A549 treated with Hydrocortisone at 1 μM for 4 hours (cell line): ENCODE measurements at places on chromosomes 5 and 9. TPM values are rescaled to one million over a fixed set of nuclear protein-coding genes. Genes with fewer than 3 reads are reported as not detected.

Gene BTNL8
- total RNA-seq = not detected in 5 replicates

Gene GPRIN1
- 7.3 to 9.6 TPM (median 9.1 TPM) in 5 replicates for total RNA-seq

Gene LHX6
- total RNA-seq = 2.4 to 3.2 TPM (median 2.6 TPM) in 5 replicates

Gene NR6A1
- total RNA-seq = 1.4 to 2.0 TPM (median 1.8 TPM) in 5 replicates

Gene CD74
- 0.15 to 0.16 TPM in 2 of 5 replicates, not detected in the others for total RNA-seq

Gene NPR3
- total RNA-seq = 13.8 to 20.7 TPM (median 15.7 TPM) in 5 replicates

Gene RORB
- 0.02 TPM in 1 of 5 replicates, not detected in the others for total RNA-seq
